Activated CD4-positive, alpha-beta memory T cell treated with anti-CD3 and anti-CD28 coated beads for 36 hours (primary cell): ENCODE measurements at places on chromosomes 1 and 21. TPM values are rescaled to one million over a fixed set of nuclear protein-coding genes. Genes with fewer than 3 reads are reported as not detected.

- no peak for DNase-seq
Observed at GRCh38 chr1:86416343-86416742, 7.6 kb upstream of the CLCA2 start.

DNA sequence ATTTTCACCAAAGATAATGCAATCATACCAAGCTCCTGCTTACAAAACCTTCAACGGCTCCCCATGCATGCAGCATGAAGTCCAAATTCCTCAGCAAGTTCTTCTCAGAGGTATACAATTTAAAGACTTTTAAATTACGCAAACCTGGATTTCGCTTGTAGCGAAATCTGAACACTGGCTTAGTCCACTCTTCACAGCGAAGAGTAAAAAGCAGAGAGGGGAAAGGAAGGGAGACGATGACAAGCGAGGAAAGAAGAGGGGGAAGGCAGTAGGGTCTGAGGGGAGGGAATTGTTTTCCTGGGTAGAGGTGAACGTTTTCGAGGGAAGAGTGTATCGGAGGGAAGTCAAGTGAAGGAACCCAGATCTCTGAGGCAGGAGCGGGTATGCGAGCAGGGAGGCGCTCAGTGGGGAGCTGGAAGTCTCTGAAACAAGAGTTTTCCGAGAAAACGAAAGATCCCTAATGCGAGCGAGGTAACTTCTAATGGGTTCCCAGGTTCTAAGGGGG lies 790 bp downstream of the TESK2 start:
- DNase-seq: no peak

DNA sequence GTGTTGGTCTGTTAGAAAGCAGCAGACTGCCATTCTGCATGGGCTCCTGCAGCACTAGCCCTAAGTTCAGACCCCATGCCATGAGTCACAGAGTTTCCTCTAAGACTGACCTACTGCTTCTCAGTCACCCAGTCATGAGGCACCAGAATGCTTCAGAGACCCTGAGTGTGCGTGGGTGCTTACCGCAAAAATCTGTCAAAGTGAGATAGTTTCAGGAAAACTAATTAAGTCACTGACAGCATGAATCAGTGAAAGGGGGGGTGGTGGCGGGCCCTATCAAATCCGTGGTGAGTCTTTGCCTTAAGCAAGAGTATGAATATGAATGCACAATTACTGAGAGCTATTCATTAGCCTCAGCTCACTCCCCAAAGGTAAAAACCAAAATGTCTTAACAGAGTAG lies 98.1 kb downstream of the KCTD3 start:
- peak; percentile 51 for DNase-seq

DNA sequence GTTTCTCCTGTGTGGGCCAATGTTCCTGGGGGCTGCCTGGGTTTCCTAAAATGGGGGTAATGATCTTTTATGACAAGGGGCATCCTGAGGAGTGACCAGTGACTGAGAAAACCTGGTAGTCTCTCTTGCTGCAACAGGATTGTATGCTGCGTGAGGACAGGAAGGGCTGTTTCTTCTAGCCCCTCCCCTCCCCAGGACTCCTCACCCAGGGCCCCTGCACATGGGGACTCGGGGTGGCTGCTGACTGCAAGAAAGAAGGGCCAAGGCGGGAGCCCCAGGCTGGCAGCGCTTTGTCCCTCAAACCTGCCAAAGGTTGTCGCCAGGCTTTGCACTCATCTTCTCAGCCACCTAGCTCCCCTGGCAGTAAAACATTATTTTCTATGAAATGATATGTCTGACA lies 442.4 kb downstream of the CAMTA1 start:
- no peak for DNase-seq

DNA sequence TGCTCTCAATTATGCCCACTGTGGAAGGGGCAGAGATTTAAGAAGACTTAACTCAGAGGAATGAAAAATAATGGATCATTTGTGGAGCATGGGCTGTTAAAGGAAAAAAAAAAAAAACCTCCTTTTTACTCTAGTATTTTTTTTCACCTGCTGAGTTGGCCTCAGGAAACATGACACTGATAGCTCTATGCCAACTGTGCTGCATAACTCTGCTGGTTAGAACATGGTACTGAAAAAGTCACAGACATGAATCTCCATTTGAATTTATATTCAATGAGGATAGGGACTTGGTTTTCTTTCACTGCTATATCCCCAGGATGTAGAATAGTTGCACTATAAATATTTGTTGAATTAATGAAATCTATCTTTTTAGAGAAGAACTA lies 86.1 kb upstream of the KIAA0040 start:
- DNase-seq: no peak

DNA sequence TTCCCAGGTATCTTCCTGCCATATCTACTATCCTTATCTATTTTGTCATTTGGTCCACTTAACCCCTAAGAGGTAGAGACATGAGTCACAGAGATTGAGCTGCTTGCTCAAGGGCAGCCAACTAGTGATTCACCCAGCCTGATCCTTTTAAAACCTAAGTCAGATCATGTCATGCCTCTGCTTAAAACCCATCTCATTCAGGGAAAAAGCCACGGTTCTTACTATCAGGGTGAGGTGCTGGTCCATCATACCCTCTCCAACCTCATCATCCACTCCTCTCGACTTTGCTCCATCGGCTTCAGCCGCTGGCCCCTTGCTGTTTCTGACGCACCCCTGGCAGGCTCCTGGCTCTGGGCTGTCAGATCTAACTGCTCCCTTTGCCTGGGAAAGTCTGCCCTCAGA lies 14.4 kb upstream of the PPP1R15B start:
- DNase-seq: no peak

DNA sequence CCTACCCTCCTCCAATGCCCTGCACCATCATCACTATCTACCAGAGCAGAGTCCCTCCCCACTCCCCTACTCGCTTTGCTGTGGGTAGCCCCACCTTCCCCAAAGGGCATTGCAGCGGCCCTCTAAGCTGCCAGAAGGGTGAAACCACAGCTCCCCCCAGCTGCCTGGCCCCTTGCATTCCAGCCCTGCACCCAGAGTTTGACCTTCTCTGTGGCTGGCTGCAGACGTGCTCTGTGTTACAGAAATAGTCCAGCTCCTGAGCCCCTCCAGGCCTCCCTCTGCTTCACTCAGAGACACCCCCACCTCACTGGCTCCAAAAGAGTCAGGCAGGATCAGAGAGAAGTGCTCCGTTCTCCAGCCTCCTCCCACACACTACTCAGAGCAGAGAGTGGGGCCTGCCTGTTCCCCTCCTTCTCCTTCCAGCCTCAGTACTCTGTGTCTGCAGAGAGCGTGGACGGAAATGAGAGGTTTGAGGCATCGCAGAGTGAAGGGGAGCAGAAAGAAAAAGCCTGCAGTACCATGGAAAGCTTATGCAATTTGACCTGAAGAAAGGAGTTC lies 63.2 kb downstream of the PLEKHA6 start:
- no peak for DNase-seq

- DNase-seq: no peak
Observed at GRCh38 chr1:156086256-156086662, 4.0 kb upstream of the MEX3A start.

DNA sequence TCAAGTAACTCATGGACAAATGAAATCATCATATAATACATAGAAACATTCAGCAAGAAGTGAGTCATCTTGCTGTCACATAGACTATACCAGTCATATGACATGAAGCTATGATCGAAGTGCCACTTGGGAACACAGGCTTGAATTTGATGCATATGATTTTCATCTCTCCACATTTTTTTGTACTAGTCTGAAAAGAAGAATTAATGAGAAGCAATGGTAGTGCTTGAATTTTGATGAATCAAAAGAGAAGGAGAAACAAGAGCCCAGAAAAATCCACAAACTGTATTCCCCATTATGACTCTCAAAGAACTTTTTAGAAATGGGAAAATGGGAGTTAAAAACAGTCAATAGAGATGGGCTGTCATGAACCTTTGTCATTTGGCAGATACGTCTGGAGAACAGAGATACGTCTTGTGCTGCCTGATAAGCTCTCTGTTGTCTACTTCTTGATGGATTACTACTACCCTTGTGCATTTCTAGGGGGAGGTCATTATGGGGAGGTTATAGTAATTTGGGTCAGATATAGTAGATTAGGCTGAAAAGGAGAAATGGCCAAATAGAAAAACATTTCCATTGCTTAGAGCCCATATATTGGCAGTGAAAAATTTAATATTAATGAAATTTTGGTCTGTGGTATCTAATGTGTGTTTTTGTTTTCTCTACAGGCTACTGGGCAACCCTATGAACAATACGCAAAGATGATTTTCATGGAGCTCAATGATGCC lies 8.0 kb upstream of the LEPR start:
- DNase-seq: no peak

- no peak for DNase-seq
Observed at GRCh38 chr1:67484492-67484891, 54.3 kb upstream of the SERBP1 start.

DNA sequence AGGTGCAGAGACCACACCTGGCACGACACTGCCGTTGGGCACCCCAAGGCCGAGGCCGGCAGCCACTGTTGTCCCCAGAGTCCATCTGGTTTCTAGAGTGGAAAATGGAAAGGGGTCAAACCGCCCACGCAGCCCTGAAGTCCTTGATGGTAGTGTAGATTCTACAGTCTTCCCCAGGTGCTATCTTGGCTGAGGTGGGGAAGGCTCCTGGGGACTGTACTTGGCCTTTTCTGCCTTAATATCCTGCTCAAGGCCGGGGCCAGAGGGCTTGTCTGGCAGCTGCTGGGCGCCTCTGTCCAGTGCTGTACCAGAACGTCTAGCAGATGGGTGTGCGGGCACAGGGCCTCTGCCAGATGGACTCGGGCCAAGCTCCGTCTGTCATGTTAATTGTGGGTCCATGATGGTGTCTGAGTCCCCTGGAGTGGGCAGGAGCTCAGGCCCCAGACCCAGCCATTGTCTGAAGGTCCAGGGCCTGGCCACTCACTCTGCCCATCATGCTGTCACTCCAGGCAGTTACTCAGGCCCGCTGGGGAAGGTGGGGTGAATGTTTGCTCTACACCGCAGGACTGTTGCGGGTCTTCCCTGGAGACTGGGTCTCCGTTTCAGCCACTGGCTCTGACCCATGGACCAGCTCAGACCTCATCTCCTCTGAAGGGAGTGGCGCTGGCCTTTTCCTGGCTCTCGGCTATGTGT lies 161.9 kb upstream of the COL6A1 start:
- peak; percentile 28 for DNase-seq

DNA sequence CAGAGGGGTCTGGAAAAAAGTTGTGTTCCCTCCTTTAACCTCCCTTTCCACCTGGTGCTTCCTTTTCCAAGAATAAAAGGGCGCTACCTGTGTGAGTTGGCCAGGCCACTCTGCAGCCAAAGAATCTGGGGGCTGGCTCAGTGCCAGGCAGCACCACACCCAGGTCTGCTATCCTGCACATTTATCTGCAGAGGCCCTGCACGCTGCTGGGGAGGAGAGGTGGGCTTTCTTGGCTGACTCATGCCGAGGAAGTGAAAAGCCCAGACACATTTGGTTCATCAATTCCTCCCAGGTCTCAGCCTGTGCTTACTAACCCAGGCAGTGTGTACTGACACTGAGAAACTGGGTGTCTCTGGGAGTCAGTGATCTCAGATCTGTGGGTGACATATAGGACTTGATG lies 79.8 kb upstream of the F3 start:
- DNase-seq: no peak

- DNase-seq: no peak
Observed at GRCh38 chr1:66490816-66491215, 43.1 kb upstream of the SGIP1 start.

- DNase-seq: no peak
Observed at GRCh38 chr1:225700164-225700821, 47.4 kb upstream of the ENAH start.

DNA sequence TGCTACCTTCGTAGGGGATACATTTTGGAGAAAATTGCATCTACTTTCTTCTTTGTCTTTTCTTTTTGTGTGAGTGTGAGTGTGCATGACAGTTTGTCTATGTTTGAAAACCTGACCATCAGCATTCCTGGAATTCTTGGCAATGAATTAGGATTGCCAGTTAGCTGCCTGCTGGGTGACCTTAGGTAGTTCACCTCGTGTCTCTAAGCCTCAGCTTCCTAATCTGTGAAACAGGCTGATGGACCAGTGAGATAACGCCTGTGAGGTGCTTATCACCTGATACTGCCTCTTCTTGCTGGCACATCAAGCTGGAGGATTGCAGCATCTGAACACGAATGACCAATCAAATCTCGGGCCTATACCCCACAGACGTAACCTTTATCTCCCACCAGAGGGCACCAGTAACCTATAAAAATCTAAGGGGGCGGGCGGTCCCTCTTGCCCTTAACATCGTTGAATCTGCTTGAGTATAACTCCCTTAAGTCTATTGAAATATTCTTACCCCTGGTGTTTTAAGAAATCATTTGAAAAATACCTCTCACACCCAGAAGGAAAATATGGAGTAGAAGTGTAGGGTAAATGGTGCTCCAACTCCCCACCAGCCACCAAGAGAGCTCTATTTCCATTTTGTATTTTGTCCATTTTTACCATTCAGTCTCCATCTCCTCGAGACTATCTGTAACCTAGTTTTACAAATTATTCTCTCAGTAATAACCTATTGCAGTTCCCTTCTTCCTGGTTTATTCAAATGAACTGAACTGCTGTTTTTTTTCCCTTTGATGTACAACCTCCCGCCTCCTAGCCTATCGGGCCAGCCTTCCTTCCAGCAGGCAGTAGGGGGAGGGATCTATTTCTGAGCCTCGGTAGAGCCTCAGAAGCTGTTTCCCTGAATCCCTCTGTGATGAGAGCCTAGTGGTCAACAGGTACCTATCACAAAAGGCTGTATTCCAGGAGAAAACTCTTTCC lies 49.7 kb downstream of the MDM4 start:
- DNase-seq: peak; percentile 70

GRCh38 chr1:154698320-154699096 lies 90.5 kb upstream of the ADAR start:
- DNase-seq: no peak

The LRRN2 gene
- not detected for total RNA-seq

The OR2M3 gene
- not detected for total RNA-seq

The NPPA gene
- not detected for total RNA-seq

The CELSR2 gene
- 1.0 TPM for total RNA-seq
